Lower lobe of right lung (tissue), 2 donors: ENCODE measurements at places on chromosomes 11 and 22. TPM values are rescaled to one million over a fixed set of nuclear protein-coding genes. Genes with fewer than 3 reads are reported as not detected.

The CFAP300 gene
- total RNA-seq, result 7.2 TPM

The GLYAT gene
- total RNA-seq, result not detected

The FEN1 gene
- total RNA-seq, result 5.4 TPM

The OTUB1 gene
- total RNA-seq, result 61.9 TPM

The C11orf87 gene
- 0.09 TPM for total RNA-seq
